Dermis microvascular lymphatic vessel endothelial cell (primary cell): ENCODE measurements at places on chromosomes 7 and 10. TPM values are rescaled to one million over a fixed set of nuclear protein-coding genes. Genes with fewer than 3 reads are reported as not detected.

Gene ADCY1
- 0.51 and 1.1 TPM in 2 replicates for total RNA-seq

Gene CH25H
- 3.6 and 3.9 TPM in 2 replicates for total RNA-seq

Gene CALHM1
- total RNA-seq = not detected in 2 replicates

Gene MYL7
- total RNA-seq = not detected in 2 replicates

Gene SCART1
- total RNA-seq = 0.26 and 0.76 TPM in 2 replicates

Gene CABCOCO1
- total RNA-seq = not detected in 2 replicates

Gene ASL
- total RNA-seq = 58.4 and 60.7 TPM in 2 replicates

Gene GPR85
- total RNA-seq = under 0.01 and 0.13 TPM in 2 replicates

Gene PNLIPRP2
- not detected in 2 replicates for total RNA-seq

Gene CRPPA
- 1.2 and 1.8 TPM in 2 replicates for total RNA-seq

Gene ATRNL1
- 0.77 and 1.6 TPM in 2 replicates for total RNA-seq

Gene DOCK1
- total RNA-seq = 69.3 and 84.5 TPM in 2 replicates

Gene PCLO
- total RNA-seq = 1.8 and 3.0 TPM in 2 replicates

Gene TNS3
- 7.3 and 11.8 TPM in 2 replicates for total RNA-seq

Gene MALRD1
- not detected in 2 replicates for total RNA-seq

Gene FAM237B
- total RNA-seq = not detected in 2 replicates

Gene HOXA9
- 3.2 and 4.7 TPM in 2 replicates for total RNA-seq

Gene VIPR2
- total RNA-seq = not detected in 2 replicates

Gene KCND2
- total RNA-seq = 0.13 and 0.38 TPM in 2 replicates

Gene PTPRN2
- 2.4 and 3.4 TPM in 2 replicates for total RNA-seq

Gene VWA2
- total RNA-seq = not detected in 2 replicates

Gene ATAD1
- total RNA-seq = 16.0 and 21.1 TPM in 2 replicates

Gene HYCC1
- total RNA-seq = 35.9 and 36.0 TPM in 2 replicates

Gene PLXNA4
- 5.3 and 15.4 TPM in 2 replicates for total RNA-seq

Gene GPR146
- 25.5 and 29.2 TPM in 2 replicates for total RNA-seq

Gene TET1
- total RNA-seq = 0.39 and 0.89 TPM in 2 replicates

Gene CTAGE4
- 0.13 TPM in 1 of 2 replicates, not detected in the other for total RNA-seq

Gene JAZF1
- 2.8 TPM in 2 replicates for total RNA-seq

Gene SUN3
- not detected in 2 replicates for total RNA-seq

Gene CDNF
- 0.26 and 0.38 TPM in 2 replicates for total RNA-seq

Gene MBL2
- not detected in 2 replicates for total RNA-seq

Gene SPDYE8
- not detected in 2 replicates for total RNA-seq

Gene OR2A7
- total RNA-seq = under 0.01 TPM in 1 of 2 replicates, not detected in the other

Gene SPDYE2B
- total RNA-seq = not detected in 2 replicates

Gene NRG3
- total RNA-seq = 8.2 and 19.1 TPM in 2 replicates

Gene PDZD7
- total RNA-seq = 0.25 and 0.51 TPM in 2 replicates

Gene GCC1
- 15.5 and 18.5 TPM in 2 replicates for total RNA-seq

Gene POT1
- total RNA-seq = 26.2 and 28.2 TPM in 2 replicates

Gene TACC2
- total RNA-seq = 3.4 and 3.7 TPM in 2 replicates

Gene PDE6C
- not detected in 2 replicates for total RNA-seq

Gene RNF148
- total RNA-seq = 0.51 and 0.89 TPM in 2 replicates

Gene AIMP2
- total RNA-seq = 43.9 and 47.5 TPM in 2 replicates

Gene STEAP1B
- total RNA-seq = 2.9 and 10.9 TPM in 2 replicates

Gene CALML5
- not detected in 2 replicates for total RNA-seq

Gene AOAH
- 0.13 and 0.51 TPM in 2 replicates for total RNA-seq

Gene TAS2R4
- total RNA-seq = 0.26 and 0.51 TPM in 2 replicates

Gene SPDYE11
- total RNA-seq = not detected in 2 replicates

Gene AKR1C4
- 0.13 TPM in 1 of 2 replicates, not detected in the other for total RNA-seq

Gene SNX8
- 7.8 and 10.7 TPM in 2 replicates for total RNA-seq

Gene AEBP1
- total RNA-seq = 9.1 and 19.6 TPM in 2 replicates

Gene CYP2C8
- total RNA-seq = under 0.01 TPM in 1 of 2 replicates, not detected in the other
